MM.1S (cell line): ENCODE measurements at places on chromosomes 3 and 15.

- peak overlapping the region; percentile 69 for H3K4me3 ChIP-seq
- no peaks in the 10 kb centered on the region for H3K27me3 ChIP-seq
- no peaks in the 10 kb centered on the region for H3K36me3 ChIP-seq
Measured at GRCh38 chr3:108091498-108092250, 843 bp upstream of the CD47 start.

GRCh38 chr3:122273498-122273897 lies 51.5 kb upstream of the CSTA start:
- H3K4me1 ChIP-seq, result peaks cover 15% of the 10 kb centered on the region
- H3K36me3 ChIP-seq, result no peaks in the 10 kb centered on the region
- H3K27me3 ChIP-seq, result no peaks in the 10 kb centered on the region
- DNase-seq, result no peak

DNA sequence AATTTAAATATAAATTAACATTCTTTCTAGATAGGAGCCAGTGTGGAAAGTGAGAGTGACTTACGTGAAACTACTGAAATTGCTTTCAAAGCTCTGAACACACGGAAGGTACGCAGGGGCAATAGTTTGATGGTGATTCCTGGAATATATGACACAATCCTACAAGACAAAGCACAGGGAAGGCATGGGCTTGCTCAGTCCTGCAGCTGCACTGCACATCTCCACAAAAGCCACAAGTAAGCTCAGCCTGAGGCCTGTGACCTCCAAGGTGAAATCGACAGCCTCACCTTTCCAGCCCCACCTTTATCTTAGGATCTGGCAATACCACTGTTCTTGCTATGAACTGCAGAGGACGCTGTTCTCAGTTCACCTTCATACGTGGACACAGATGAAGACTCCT lies 109.3 kb upstream of the SCN10A start:
- H3K36me3 ChIP-seq, result no peaks in the 10 kb centered on the region
- no peak overlapping the region for H3K4me3 ChIP-seq
- DNase-seq, result no peak
- H3K4me1 ChIP-seq, result no peaks in the 10 kb centered on the region

DNA sequence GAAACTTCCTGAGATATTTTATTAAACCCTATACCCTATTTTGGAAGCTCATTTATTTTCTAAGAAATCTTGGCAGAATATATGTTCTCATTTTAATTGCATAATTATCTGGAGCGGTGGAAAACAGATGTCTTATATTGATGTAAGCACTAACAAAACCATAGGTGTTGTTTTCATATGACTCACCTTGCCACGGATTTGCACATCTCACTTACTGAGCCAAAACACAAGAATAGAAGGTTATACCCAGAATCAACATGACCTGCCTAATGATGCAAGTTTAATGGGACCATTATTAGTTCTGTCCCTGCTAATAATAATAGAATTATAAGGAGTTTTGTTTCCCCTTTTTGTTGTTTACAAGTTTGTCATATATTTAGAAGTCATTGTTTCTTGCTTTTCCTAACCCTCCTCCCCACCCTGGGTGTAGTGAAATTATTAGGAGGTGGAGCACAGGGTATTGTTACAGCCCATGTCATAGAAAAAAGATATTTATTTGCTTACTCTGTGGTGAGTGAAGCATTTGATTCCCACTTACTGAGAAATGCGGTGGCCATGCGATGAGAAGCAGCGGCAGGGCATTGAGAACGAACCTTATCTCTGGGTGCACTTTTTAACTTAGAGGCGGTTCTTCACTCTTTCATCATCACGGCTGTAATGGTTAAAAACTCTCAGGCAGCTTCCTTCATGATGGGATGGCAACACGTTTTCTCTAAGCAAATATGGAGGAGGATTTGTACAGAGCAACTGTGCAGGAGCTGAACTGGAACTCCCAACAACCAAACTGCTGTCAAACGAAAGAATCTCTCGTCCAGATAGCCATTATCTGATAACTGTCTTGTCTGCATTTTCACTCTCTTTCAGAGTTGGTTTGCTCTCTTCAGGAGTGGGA lies 521 bp downstream of the IL5RA start:
- DNase-seq, result no peak
- no peak overlapping the region for H3K4me3 ChIP-seq
- no peak overlapping the region for H3K27ac ChIP-seq
- no peaks in the 10 kb centered on the region for H3K27me3 ChIP-seq
- H3K36me3 ChIP-seq, result no peaks in the 10 kb centered on the region
- H3K4me1 ChIP-seq, result no peaks in the 10 kb centered on the region

DNA sequence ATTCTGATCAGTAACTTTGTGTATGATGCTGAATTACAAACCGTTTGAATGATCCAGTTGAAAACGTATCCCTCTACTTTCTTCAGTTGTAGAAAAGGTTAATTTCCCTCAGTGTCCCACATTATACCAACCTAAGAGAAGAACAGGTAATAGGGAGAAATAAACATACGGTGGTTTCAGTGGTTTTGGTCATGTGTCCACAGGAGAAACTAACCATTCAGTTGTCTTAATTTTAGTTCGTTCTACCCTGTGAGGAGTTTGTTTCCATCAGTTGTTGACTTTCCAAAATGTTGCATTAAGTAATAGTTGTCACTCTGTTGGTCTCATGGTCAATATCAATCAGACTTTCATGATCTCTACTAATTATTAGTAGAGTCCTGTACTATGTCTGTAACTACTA lies 15.1 kb downstream of the CALML4 start:
- peak overlapping the region; percentile 14 for H3K4me3 ChIP-seq
- peak overlapping the region; percentile 93 for H3K27ac ChIP-seq

DNA sequence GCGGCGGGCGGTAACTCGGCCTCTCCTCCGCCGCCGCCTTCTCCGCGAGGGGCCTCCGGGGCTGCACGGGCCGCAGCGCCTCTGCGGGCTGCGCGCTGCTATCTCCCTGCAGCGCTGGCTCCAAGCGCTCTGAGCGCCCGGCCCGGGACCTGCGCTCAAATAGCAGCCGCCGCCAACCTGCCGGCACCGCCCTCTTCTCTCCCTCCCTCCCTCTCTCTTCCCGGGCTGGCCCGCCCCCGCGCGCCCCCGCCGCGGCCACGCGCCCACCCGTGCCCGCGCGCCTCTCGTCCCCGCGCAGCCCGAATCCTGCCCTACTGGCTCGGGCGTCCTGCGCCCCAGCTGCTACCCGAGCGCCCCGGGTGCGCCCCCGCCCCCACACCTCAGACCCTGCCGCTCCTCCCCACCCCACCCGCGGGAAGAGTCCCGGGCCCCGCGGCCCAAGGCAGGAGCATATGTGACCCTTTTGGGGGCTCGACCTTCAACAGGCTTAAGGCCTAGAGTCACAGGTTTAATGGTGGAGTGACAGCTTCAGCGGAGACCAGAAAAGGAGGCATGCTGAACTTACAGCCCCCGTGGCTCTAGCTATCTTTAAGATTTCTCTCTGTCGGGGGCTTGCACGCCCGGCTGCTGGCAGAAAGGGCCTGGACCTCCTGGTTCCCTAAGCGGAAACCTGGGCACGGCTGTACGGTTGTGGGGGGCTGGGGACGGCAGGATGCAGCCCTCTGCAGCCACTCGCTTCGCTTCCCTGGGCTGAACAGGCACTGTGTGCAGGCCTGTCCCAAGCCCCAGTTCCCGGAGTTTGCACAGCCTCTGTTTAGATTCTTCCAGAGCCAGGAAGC lies at the start of gene CACNA2D2:
Gene CACNA2D2 (minus strand): TSS at position 131 of the 839 bp plus-strand sequence. CDS start 211 bp downstream, outside the sequence.
- no peak within 1 kb of the TSS for H3K27ac ChIP-seq
- H3K27me3 ChIP-seq, result peaks cover 88% of the 10 kb centered on the region
- H3K36me3 ChIP-seq, result no peaks in the 10 kb centered on the region
- no peak within 1 kb of the TSS for H3K4me3 ChIP-seq
- no peaks in the 10 kb centered on the region for H3K4me1 ChIP-seq

GRCh38 chr3:160296591-160296990 lies 71.4 kb downstream of the C3orf80 start:
- no peak for DNase-seq
- no peak overlapping the region for H3K27ac ChIP-seq
- peaks cover 8% of the 10 kb centered on the region for H3K4me1 ChIP-seq
- no peak overlapping the region for H3K4me3 ChIP-seq

- no peak overlapping the region for H3K4me3 ChIP-seq
- H3K36me3 ChIP-seq, result no peaks in the 10 kb centered on the region
- H3K27me3 ChIP-seq, result no peaks in the 10 kb centered on the region
- H3K4me1 ChIP-seq, result no peaks in the 10 kb centered on the region
Measured at GRCh38 chr3:99172736-99173657, 271.5 kb upstream of the DCBLD2 start.

DNA sequence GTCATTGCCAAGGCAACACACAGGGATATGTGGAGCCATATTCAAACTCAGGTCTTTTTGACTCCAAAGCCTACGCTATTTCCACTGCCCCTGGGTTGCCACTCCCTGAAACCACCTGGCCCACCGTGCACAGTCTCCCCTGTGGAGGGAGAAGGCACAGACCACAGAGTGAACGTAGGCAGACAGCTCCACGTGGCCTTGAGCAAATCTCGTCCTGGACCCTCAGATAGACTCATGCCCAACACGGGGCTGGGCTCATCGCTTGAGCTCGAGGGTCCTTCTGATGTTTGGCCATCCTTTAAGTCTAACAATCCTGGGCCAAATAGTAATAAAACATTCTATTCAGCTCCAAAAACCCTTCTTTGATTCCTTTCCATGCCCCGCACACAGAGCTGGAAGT lies 72.0 kb downstream of the CPN2 start:
- no peak overlapping the region for H3K27ac ChIP-seq
- no peak for DNase-seq
- no peaks in the 10 kb centered on the region for H3K4me1 ChIP-seq
- H3K27me3 ChIP-seq, result no peaks in the 10 kb centered on the region
- H3K36me3 ChIP-seq, result no peaks in the 10 kb centered on the region

GRCh38 chr3:136078421-136079364 lies 113.2 kb downstream of the PPP2R3A start:
- no peaks in the 10 kb centered on the region for H3K27me3 ChIP-seq
- no peaks in the 10 kb centered on the region for H3K4me1 ChIP-seq
- no peak overlapping the region for H3K4me3 ChIP-seq
- DNase-seq, result peak; percentile 39

DNA sequence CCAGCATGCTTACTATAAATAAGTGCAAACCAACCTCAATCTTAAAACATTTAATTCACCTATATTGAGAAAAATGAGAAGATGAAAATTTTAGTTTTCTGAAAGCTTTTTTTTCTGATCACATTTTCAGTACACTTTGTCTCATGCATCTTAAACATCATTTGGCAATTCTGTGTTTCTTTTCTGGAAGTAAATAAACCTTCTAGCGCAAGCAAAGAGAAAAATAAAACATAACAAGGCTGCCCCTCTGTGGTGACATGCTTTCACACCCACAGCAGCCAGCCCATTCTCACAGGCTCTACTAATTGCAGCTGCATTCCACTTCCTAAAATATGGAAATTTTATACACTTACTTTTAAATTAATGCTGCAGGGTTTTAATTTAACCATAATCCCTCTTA lies 90.1 kb downstream of the NEK10 start:
- no peaks in the 10 kb centered on the region for H3K27me3 ChIP-seq
- no peak overlapping the region for H3K27ac ChIP-seq
- H3K36me3 ChIP-seq, result no peaks in the 10 kb centered on the region
- H3K4me1 ChIP-seq, result no peaks in the 10 kb centered on the region
- peak; percentile 12 for DNase-seq

DNA sequence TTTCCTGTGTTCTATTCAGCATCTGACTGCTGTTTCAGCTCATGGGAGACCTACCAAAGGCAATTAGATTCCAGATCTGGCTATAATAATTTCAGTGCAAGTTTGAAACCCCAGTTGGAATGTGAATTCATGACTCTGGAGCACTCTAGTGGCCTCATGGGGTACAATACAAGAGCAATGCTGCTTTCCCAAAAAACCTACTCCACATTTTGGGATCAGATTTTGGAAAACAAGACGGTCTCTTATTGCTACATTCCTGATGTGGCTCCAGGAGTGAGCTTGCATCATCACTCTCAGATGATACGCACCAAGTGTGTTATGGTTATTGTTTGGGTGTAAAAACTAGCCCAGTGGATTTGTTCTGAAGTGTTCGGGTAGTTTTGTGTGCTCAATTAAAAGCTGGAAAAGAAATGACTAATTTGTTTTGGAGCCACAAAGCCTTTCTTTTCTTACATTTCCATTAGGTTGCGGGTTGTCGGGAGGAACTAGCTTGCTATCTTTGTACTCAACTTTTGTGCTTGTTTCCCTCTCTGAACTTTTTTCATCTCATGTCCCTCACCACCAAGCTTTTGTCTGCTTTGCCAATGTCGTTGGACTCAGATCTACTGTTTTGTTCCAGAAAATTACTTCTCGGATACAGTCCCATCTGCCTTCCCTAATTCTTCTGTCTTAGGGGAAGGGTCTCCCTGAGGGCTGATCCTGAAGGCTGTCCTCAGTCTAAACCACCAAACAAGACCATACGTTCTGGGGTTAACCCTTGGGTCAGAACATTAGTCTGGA lies 272.1 kb downstream of the BBX start:
- no peaks in the 10 kb centered on the region for H3K4me1 ChIP-seq
- H3K27ac ChIP-seq, result no peak overlapping the region
- H3K36me3 ChIP-seq, result no peaks in the 10 kb centered on the region
- no peaks in the 10 kb centered on the region for H3K27me3 ChIP-seq
- no peak overlapping the region for H3K4me3 ChIP-seq
